Stimulated activated CD8-positive, alpha-beta memory T cell treated with anti-CD3 and anti-CD28 coated beads, Interleukin-7, amount 100 ng/mL, for 1 hour (primary cell): ENCODE measurements at places on chromosomes 11 and 22.

- no peak for DNase-seq
Observed at GRCh38 chr22:46788441-46789172, 26.2 kb downstream of the TBC1D22A start.

DNA sequence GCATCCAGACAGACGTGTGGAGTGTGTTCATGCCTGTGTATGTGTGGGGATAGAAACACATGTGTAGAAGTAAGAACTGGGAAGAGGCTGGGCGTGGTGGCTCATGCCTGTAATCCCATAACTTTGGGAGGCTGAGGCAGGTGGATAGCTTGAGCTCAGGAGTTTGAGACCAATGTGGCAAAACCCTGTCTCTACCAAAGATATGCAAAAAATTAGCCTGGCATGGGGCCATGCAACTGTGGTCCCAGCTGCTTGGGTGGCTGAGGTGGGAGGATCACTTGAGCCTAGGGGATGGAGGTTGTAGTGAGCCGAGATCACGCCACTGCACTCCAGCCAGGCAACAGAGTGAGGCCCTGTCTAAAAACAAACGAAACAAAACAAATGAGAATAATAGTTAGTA lies 1166.6 kb downstream of the TBC1D22A start:
- no peak for DNase-seq

- no peak for DNase-seq
Observed at GRCh38 chr11:126742582-126742981, 258.0 kb downstream of the KIRREL3 start.

- no peak for DNase-seq
Observed at GRCh38 chr11:69280994-69281393, 13.0 kb upstream of the MYEOV start.

GRCh38 chr11:111045407-111045803 lies 200.1 kb upstream of the POU2AF2 start:
- DNase-seq, result no peak

GRCh38 chr11:121086866-121087265 lies 14.2 kb upstream of the TECTA start:
- DNase-seq, result no peak

- no peak for DNase-seq
Observed at GRCh38 chr11:116239247-116239646, 533.5 kb downstream of the BUD13 start.
